Right forelimb (tissue), 1 donor: ENCODE measurements at places on chromosomes 7 and 10.

DNA sequence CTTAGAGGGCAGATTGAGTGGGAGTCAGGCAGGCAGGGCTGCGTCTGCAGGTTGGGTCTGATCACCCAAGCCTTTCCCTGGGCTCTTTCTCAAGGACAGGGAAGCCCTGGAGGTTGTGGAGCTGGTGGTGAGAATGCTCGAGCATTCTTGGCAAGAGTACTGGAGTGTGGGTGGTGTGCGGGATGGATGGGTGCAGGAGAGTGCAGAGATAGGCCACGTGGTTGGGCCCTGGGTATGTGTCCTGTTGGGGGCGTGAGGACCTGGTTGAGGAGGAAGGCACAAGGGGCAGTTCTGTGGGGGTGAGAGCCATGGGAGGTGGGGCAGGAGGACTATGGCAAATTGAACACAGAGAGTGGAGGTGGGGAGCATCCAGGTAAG, 135.9 kb downstream of the PTPN20 start:
- peak; percentile 20 for DNase-seq

DNA sequence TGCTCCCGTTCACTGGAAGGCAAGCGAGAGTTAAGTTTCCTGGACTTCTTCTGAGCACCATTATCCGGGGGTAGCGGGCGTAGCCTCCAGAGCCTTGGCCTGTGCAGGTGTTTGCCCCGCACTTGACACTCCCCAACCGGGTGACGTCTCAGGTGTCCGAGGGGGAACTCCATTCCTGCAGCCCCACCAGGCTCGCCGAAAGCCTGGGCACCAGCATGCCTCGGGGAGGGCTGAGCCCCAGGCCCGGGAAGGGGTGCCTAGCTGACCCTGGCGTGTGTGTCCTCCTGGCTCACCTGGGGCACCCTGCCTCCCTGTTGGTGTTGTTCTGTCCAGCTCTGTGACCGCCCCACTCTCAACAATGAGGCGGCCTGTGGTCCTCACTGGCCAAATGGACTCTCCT, 109.4 kb upstream of the GPR26 start:
- no peak for DNase-seq

DNA sequence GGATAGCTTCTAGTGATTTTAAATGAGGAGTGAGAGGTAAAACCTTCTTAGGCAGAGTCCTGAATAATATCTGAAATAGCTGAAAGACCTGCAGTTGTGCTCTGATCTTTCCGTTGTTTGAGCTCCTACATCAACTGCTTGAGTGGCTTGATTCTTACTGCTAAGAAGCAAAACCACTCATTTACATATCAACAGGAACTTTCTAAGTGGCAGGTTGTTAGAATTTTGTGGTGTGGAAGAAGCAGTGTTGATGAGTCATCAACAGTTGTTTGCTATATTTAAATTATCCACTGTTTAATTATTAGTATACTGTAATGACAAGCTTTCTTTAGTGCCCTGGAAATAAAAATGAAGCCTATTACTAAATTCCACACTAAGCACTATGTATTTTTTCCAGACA, 689.5 kb downstream of the DNAJB9 start:
- DNase-seq = no peak

DNA sequence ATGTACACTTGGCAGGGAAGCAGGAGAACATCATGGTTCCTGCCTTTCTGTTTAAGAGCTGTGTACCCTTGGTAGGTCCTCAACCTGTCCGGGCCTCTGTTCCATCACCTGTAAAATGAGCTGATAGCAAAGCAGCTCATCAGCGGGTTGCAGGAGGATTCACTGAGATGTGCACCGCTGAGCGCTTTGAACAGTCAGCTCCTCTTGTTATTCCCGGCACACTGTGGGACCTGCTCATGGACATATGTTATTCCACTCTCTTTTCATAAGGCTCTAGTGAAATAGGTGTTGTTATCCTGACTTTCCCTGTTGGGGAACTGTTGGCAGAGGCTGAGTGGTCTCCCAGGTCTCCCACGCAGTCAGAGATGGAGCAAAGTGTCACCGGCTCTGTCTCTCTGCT, 497.5 kb upstream of the ZMIZ1 start:
- peak; percentile 46 for DNase-seq

DNA sequence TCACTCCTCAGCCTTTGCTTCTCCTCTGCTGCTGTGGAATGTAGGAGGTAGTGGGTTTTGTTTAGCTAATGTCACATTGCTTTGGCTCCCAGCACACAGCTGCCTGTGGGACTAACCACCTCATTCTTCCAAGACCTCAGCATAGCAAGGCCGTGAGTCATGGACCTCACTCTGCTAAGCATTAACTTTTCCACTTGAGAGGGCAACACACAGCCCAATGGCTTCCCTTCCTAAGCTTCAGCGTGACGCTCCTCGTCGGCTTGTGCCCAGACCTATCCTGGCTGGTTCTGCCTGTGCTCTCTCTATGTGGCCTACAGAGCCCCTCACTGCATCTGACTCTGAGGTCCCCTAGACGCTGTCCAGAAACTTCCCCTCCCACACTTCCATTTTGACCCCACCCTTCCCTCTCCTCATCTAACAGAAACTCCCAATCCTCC, 23.3 kb downstream of the MYOF start:
- DNase-seq = peak; percentile 80

- DNase-seq = no peak
Observed at GRCh38 chr10:560314-560992, 129.0 kb downstream of the DIP2C start.

DNA sequence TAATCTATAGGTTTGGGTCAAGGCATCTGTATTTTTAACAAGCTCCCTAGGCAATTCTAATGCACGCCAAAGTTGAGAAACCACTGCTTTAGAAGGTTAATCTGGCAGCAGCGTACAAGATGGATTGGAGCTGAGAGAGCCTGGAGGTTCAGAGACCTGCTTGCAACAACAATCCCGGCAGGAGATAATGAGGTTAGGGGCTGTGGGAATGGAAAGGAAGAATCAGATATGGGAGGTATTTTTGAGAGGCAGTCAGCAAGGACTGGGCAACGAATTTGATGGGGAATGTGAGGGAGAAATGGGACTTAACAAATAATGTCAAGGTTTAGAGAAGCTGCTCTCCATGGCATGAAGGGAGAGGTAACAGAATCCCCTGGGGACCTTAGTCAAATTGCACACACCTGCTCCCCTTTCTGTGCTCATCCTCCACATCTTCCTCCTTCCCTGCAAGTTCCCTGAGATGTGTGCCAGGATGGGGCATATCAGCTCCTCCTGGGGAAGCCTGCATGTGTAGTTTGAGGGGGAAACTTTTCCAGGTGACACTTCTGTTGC, 731.0 kb upstream of the GALNT17 start:
- no peak for DNase-seq

- DNase-seq = no peak
Observed at GRCh38 chr7:66790725-66791124, 50.2 kb downstream of the RABGEF1 start.

DNA sequence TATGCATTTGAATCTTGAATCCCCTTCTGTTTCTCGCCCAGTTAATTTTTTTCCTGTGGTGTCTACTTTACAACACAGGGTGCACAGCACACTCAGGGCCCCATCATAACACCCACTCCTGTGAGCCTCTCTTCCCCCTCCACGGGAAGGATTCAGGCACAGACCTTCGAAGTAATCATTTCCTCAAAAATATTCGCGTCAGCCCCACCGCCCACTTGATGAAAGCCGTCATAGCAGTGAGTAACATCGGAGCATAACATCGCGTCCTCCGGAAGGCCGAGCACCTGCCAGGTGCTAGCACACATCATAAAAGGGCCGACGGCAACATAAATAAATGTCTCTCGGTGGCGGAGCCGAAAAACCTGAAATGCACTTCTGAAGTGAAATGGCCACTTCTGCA, 201.7 kb upstream of the ADARB2 start:
- no peak for DNase-seq

GRCh38 chr7:93310346-93310745, 78.2 kb downstream of the VPS50 start:
- no peak for DNase-seq

DNA sequence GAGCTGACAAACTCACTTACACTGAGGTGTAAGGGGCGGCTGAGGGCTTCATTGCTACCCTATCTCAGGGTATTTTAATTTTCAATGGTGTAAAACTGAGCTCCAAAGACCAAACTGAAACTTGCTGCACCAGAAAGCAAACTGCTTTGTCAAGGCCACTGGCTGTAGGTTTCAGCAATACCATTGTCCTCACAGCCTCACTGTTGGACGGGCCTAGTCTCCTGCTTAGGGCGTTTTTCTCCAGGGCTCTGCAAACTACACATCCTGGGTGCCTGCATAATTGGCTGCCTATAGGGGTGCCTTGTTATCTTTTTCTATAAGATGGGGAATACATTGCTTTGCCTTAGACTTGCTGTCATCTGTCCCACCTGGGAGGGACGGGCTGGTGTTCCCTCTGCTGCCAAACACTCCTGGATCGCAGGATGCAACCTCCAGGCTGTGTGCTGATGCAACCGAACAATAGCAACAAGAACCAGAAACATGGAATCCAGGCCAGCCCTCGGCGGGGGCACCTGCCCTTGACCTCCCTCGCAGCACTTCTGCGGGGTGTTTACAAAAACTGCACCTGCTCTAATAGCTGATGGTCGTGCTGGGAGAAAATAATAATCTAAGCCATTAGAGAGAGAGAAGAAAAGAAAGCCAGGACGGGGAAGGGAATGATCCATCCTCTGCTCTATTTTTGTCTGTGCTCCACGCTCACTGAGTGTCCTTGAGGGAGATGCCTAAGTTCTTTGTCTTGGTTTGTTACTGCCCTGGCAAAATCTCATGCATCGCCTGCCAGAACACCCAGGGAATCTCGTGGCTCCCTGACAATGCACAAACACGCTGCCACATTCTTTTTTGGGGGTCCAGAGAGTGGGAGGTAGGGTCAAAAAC, 104.5 kb downstream of the GALNT17 start:
- DNase-seq = no peak

DNA sequence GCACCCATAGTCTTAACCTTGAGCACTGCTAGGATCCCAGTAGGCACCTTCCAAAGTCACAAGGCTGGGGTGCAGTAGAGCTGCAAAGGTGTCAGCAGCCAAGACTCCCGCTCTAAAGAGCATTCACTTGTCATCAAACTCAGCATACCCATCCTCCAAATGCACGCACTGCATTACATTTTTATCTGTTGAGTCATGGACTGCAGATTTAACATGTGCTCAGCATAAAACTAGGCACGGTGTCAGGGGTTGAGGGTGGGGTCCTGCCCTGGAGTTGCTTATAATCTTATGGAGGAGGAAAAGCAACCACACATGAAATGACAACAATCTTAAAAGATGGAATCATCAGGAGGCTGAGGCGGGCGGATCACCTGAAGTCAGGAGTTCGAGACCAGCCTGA, 102.6 kb downstream of the PARP12 start:
- DNase-seq = no peak

- peak; percentile 63 for DNase-seq
Observed at GRCh38 chr7:155506854-155507337, 39.5 kb downstream of the CNPY1 start.

GRCh38 chr7:68288144-68288593, 1291.5 kb downstream of the TYW1 start:
- DNase-seq = no peak
